Myometrial cell (primary cell): ENCODE measurements at places on chromosomes 12 and 14. TPM values are rescaled to one million over a fixed set of nuclear protein-coding genes. Genes with fewer than 3 reads are reported as not detected.

CARMIL3 gene
- not detected in 2 replicates for total RNA-seq

ETFBKMT gene
- 1.4 and 2.6 TPM in 2 replicates for total RNA-seq

COCH gene
- total RNA-seq, result not detected in 2 replicates

NIN gene
- total RNA-seq, result 19.6 and 29.6 TPM in 2 replicates

NUAK1 gene
- total RNA-seq, result 8.6 and 9.9 TPM in 2 replicates

KRT75 gene
- total RNA-seq, result not detected in 2 replicates

TTC9 gene
- total RNA-seq, result not detected in 2 replicates

C12orf76 gene
- 6.7 and 31.4 TPM in 2 replicates for total RNA-seq

KRT72 gene
- not detected in 2 replicates for total RNA-seq

SLC25A3 gene
- 1,078 and 1,098 TPM in 2 replicates for total RNA-seq

GLIPR1L1 gene
- total RNA-seq, result not detected in 2 replicates

RHEBL1 gene
- total RNA-seq, result 0.58 and 3.4 TPM in 2 replicates

SLC39A9 gene
- 88.2 and 89.7 TPM in 2 replicates for total RNA-seq

SCNN1A gene
- total RNA-seq, result under 0.01 and 0.29 TPM in 2 replicates

HCAR1 gene
- total RNA-seq, result 3.2 and 3.4 TPM in 2 replicates

RHOJ gene
- not detected in 2 replicates for total RNA-seq
